ENCODE measurements at places on chromosomes 12 and 14.

GRCh38 chr12:91567100-91567485 lies 384.5 kb upstream of the DCN start:
- DNase-seq = no peak

DNA sequence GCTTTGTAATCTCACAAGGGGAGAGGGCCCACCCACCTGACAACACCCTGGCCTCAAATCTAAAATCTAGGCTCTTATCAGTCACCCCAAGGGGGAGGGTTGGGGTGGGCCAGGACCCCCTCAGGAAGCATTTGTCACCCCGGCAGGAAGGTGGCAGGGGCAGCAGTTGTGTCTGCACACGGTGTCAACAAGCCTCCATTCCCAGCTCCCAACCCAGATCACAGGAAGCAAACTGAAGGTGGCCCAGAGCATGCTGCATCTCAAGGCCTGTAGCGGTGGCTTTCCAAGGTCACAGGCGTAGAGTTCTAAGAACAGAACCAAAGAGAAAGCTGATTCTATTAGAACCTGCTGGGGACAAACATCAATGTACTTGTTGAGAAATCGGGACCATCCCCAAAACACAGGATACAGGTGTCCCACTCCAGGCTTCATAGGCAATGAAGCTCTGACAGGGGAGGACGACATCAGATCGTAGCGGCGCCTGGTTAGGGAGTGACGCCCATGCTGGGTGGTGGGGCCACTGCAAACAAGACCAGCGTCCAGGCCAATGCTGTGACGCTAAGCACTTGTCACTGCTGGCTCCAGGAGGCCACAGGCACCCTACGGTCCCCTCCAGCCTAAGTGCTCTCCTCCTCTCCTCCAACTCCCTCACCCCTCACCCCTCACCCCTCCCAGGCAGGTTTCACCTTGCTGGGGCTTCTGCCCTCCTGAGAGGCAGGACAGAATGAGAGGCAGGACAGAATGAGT lies 52.9 kb downstream of the CCDC88C start:
- no peak for DNase-seq

- DNase-seq = no peak
Observed at GRCh38 chr14:55929136-55929535, 189.1 kb upstream of the PELI2 start.

GRCh38 chr14:32457213-32457920 lies 128.3 kb downstream of the AKAP6 start:
- DNase-seq = no peak

DNA sequence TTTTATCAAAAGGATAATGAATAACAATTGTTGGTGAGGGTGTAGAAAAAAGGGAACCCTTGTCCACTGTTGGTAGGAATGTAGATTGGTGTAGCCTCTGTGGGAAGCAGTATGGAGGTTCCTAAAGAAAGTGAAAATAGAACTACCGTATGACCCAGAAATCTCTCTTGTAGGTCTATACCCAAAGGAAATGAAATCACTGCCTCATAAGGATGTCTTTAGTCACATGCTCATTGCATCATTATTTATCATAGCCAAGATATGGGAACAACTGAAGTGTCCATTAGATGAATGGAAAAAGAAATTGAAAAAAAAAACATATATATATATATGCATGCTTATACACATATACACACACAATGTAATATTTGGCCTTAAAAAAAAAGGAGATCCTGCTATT lies 158.8 kb upstream of the NPAS3 start:
- DNase-seq = no peak

DNA sequence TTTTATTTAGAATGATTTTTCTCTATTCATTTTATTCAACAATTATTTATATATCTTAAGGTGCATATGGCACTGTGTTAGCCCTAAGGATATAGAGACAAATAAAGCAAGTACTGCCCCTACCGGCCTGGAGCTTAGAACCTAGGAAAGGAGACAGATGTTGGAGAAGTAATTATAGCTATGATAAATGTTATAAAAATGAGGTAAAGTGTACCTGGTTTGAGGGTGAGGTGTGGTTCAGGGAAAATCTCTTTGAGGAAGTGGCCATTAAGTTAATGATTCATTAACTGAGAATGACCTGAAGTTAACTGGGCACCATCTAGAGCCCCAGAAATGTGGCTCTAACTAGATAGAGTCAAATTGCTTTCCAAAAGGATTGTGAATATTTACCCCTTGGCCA lies 31.9 kb downstream of the CDKL1 start:
- DNase-seq = no peak

GRCh38 chr12:98439981-98440581 lies 75.3 kb upstream of the TMPO start:
- DNase-seq = no peak

GRCh38 chr12:114506651-114507050 lies 100.7 kb upstream of the TBX5 start:
- DNase-seq = no peak

GRCh38 chr14:80212023-80212397 lies 706 bp upstream of the DIO2 start:
- DNase-seq = no peak

- no peak for DNase-seq
Observed at GRCh38 chr14:106506881-106507305, 980.5 kb downstream of the TMEM121 start.

DNA sequence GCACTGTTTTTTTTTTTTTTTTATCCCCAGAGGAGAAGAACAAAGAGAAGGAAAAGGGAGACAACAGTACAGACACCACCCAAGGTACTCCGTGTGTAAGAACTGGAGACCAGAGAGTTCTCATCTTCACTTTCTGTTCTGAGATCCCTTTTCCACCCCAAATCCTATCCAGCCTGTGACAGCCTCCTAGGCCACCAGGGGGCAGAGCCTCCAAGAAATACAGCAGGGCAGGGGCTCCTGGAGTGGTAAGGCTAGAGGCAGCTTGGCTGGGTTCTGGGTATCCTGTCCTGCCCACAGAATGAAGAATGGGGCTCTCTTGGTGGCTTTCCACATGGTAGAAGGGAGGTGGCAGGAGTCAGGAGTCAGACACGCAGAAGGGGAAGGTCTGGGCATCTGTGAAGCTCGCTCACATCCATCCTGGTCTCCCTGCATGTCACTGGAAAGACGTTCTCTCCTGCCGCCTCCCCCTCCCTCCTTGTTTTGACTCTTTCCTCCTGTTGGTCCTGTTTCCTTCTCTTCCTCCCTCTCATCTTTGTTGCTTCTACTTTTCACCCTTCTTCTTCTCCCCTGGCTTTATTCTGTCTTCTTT lies 12.0 kb downstream of the CLSTN3 start:
- DNase-seq = no peak

DNA sequence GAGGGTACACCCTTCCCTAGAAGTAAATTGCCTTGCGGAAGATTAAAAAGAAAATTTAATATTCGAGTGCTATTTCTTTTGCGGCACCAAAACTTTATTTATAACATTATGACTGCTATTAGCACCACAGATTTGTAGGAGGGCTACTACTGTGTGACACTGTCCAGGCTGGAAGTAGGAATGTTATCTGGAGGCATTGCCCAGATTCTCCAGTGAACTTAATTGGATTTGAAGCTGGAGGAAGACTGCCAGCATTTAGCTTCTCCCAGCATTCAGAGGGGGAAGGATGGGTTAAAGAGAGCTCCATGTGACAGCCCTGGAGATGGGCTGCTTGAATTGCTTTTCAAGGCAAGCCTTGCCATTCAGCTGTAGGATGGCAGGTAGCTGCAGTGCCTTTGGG lies 107.0 kb upstream of the RBM19 start:
- DNase-seq = no peak

DNA sequence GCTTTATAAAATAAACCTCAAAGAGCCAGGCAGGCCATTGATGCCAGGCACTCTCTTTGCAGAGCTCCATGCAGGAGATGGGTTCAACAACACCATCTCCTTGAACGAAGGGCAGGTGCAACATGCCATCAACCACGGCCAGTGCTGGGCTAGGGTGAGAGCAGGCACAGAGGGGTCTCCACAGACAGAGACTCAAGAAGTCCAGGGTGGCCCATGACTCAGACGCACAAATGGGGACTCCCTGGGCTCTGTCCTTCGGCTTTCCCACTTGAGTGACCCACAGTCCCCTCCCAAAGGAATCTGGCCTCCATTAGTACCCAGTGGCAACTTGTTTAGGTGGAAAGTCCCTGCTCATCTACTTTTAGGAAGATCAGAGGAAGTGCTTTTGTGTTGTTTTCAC lies 124.4 kb upstream of the PZP start:
- no peak for DNase-seq

DNA sequence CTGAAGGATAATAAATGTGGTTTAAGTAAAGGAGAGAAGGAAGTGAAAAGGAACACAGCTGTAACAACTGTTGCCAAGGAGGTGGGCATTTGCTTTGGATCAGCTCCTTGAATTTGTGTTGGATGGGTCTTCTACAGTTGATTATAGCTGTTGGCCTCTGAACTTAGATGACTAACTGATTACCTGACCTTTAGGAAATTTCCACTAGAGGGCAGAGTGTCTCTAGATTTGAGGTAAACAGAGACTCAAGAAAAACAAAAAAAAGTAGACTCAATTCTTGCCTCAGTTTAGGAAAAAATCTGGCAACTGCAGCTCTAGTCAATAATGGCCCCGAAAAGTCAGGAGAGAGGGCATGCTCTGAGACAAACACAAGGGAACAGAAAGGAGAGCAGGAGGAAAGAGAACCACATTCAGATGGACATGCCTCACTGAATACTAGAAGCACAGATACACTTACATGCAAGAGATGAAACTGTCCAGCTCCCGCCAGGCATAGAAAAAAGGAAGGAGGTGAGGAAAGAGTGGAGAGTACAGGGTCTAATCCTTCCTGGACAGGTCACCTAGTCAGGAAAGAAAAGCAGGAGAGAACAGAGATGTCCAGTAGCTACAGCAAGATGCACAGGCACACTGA lies 20.6 kb downstream of the COX14 start:
- DNase-seq = no peak

DNA sequence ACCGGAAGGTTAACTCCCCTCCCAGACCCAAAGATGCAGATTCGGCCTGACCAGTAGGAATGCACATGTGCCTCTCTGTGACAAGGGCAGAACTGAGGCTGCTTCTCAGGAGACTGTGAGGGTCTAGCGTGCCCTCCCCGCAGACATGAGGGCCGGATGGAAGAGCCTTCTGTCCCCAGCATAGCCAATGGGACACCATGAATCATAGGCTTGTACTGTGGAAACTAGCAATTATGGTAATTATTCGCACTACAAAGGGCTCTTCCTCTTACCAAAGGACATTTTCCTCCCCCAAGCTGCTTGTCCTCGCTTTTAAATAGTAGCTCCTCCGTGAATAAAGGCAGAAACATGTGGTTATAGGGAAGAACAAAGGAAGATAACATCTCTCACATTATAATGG lies 6.2 kb downstream of the COA8 start:
- DNase-seq = no peak

DNA sequence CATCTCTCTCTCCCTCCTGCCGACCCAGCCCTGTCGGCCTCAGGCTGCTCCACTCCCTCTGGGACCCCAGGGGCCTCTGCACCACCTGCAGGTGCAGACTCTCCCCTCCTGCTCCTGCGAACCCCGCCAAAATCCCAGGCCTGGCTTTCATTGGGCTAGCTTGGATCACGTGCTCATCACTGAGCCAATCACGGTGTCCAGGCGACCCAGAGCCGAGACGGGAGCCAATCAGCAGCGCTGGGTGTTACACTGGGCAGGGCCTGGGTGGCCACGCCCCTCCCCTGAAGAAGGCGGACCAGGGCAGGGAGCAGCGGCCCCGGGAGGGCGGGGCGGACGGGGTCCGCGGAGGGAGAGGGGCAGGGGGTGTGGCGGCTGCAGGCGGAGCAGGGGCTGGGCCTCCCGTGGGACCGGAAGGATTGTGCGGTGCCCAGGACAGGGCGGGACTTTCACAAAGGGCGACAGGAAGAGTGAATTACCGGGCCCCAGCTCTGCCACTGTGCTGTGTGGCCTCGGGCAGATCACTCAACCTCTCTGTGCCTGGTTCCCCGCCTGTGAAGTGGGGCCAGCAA lies 66.6 kb upstream of the FBRSL1 start:
- DNase-seq = no peak

DNA sequence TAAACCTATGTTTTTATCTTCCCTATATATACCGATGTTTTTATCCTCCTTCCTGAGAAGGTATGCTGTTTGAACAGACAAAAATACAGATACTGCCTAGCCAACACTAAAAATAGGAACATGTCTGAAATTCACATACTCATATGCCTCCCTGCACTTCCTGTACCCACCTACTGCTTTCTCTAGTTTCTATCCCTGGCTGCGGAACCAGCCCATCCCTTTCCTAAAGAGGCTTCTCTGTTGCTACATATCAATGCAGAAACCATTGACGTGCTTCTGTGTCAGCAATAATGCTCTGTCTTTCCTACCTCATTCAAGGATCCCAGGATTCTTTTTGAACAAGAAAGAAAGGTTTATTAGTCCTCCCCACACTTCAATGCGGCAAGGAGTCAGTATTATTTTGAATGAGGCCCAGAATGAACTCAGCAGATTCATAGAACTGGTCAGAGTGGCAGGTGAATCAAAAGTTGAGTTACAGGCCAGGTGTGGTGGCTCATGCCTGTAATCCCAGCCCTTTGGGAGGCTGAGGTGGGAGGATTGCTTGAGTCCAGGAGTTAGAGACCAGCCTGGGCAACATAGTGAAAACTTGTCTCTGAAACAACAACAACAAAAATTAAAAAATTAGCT lies 67.8 kb upstream of the NAP1L1 start:
- DNase-seq = no peak

GRCh38 chr14:59284059-59284458 lies 95.6 kb downstream of the DAAM1 start:
- no peak for DNase-seq

DNA sequence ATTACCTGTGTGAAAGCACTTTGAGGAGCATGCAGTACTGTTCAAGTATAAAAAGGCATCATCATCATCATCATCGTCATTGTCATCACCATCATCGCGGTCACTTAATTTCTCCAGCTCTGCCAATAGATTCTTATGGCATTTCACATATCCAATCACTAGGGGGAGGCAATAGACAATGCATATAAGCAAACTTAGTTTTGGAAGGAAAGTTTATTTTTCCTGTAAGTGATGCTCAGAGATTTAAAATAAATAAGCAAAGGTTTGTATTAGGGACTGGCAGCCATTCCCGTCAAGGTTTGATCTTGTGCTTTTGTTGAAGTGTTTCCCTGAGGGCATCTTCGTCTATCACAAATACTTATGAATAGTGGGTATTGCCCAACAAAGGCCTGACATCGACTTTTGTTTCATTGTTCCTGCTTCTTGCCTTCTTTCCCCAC lies 127.4 kb downstream of the KTN1 start:
- DNase-seq = no peak

GRCh38 chr12:47753021-47754001 lies 5.4 kb downstream of the RAPGEF3 start:
- DNase-seq = no peak

GRCh38 chr12:132872975-132873421 lies 14.4 kb downstream of the CHFR start:
- DNase-seq = no peak

DNA sequence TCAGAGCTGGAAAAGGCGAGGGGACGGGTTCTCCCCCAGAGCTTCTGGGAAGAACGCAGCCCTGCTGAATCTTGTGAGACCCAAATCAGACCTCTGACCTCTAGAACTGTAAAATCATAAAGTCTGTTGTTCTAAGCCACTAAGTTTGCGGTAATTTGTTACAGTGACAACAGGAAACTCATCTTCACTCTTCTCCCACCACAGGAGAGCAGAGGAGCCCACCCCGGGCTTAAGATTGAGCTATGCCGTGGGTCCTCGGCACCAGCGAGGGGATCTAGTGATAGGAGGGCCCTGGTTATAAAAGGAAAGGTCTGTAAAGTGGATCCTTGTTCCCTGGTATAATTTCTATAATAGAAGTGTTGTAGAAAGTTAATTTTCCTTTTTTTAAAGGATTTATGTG lies 7.6 kb downstream of the MLXIP start:
- DNase-seq = no peak

All from cerebellar nuclear complex (tissue), 1 donor.